ENCODE measurements at places on chromosomes 2 and 18.
A peak's percentile ranks its signal among the peaks of the same experiment; 100 is the strongest.

- DNase-seq: no peak
These were observed 388.8 kb upstream of the CHAC2 start for GRCh38 chr2:53378791-53379190.

- no peak for DNase-seq
These were observed 8.0 kb upstream of the SFTPB start for GRCh38 chr2:85675866-85676548.

DNA sequence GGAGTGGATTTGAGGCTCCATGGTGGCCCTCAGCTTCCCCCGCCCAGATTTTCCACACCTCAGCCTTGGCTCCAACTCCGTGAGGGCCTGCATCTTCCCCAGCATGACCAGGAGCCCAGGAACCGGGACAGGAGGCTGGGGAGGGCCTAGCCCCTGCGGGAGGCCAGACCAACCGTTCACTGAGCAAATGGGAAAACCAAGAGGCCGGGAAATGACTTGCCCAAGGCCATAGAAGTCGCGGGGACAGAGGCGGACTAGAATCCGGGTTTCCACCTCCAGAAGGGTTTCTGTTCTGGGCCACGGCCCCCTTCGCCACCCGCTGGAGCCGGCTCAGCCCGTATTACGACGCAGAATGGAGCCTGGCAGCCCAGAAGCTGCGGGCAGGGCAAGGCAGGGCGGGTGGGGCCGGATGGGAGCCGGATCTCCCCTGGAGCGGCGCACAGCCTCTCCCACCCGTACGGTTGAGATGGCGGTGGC lies 7.9 kb upstream of the CRYBA2 start:
- DNase-seq: no peak

DNA sequence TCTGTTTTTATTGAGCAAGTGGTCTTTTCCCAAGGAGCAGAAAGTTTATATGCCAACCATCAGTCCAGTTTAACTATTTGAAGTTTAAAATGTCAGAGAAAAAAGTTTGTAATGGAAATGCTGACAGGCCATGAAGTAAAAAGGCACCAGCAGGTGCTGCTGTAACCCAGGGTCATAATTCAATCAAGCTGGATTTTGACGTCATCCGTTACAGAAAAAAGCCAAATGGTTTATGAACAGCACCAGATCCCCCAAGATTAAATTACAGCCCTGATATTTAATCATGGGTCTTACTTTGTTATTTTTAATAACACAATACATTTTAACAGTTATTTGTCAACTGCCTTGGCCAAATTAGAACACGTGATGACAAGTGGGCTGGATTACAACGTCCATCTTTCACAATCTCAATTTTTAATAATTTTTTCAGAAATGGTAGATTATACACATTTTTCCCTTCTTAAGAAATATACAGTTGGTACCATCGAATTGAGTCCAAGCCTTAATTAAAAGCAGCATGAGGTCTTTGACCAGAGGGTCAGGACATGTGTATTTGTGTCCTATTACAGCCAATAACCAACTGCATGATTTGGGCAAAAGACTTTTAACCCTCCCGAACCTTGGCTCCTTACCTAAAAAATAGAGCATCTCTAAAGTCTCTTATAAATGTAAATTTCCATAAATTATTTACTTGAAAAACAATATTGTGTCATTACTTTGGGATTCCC lies 10.0 kb downstream of the TCF4 start:
- no peak for DNase-seq

DNA sequence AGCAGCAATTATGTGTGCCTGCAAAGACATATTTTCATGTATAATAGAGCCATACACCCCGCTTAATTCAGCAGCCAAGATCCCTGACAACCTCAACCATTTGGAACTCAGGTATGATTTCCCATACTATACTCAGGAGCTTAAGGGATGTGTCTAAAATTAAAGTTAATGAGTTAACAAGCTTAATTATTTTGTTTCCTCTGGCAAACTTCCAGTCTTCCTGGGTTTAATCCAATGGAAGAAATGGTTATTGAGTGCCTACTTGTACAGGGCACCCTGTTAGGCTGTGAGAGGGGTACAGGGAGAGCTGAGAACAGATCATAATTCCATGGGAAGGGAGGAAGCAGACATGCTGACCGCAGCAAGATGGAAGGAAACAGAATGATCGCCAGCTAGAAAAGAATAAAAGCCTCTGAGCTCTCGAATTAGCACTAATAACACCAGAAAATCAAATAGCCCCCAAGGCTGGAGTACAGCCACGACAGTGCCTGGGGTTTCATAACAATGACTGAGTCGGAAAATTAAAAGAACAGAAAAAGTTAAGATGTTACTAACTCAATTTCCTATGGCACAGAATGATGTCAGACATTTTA lies 20.8 kb upstream of the CEP68 start:
- DNase-seq: no peak

DNA sequence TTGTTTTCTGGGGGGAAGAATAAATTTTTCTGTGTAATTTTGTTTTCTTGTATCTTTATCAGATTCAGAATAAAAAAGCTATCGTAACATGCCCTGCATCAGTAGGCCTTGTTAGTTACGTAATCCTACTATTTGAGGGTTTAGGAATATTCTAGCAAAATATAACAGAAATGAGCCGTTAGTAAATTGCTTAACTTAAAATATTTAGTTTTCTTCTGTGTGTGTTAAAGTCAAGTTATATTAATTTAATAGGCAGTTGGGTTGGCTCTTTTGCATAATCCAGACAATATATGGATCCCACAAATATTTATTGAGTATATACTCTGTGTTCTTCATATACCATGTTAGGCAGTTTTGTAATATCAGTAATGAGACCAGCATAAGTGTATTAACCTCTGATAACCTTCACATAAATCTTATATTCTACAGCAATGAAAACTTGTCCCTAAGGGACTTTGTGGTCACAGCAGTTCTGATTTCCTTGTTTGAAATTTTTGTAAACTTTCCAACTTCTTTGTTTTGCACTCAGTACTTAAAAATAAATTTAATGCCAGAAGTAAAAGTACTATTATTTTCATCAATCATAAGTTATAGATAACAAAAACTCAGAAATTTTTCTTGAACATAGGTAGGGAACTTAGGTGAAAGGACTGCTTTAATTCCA lies 151.9 kb downstream of the FMNL2 start:
- DNase-seq: no peak

DNA sequence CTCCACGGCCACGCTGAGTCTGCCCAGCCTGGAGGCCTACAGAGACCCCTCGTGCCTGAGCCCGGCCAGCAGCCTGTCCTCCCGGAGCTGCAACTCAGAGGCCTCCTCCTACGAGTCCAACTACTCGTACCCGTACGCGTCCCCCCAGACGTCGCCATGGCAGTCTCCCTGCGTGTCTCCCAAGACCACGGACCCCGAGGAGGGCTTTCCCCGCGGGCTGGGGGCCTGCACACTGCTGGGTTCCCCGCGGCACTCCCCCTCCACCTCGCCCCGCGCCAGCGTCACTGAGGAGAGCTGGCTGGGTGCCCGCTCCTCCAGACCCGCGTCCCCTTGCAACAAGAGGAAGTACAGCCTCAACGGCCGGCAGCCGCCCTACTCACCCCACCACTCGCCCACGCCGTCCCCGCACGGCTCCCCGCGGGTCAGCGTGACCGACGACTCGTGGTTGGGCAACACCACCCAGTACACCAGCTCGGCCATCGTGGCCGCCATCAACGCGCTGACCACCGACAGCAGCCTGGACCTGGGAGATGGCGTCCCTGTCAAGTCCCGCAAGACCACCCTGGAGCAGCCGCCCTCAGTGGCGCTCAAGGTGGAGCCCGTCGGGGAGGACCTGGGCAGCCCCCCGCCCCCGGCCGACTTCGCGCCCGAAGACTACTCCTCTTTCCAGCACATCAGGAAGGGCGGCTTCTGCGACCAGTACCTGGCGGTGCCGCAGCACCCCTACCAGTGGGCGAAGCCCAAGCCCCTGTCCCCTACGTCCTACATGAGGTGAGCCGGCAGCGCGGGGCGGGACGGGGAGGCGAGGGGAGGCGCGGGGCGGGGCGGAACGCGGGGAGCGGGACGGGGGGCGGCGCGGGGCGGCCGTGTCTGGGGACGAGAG lies 15.2 kb downstream of the NFATC1 start:
- no peak for DNase-seq

DNA sequence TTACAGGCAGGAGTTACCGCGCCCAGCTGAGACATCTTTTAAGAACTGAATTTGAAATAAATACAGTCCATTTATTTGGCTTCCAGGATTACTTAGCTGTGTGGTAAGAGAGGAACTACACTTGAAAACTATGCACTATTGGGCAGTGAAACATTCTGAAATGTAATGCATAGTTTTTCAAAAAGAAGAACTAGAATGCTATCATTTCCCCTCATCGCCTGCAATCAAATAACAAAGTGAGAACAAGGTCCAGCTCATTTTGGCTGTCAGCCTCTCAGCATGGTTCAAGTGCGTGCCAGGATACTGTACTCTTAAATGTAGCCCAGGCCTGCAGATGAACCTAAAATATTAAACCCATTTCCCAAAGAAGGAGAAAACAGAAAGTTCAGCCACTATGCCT lies 76.6 kb upstream of the ARL5A start:
- no peak for DNase-seq

DNA sequence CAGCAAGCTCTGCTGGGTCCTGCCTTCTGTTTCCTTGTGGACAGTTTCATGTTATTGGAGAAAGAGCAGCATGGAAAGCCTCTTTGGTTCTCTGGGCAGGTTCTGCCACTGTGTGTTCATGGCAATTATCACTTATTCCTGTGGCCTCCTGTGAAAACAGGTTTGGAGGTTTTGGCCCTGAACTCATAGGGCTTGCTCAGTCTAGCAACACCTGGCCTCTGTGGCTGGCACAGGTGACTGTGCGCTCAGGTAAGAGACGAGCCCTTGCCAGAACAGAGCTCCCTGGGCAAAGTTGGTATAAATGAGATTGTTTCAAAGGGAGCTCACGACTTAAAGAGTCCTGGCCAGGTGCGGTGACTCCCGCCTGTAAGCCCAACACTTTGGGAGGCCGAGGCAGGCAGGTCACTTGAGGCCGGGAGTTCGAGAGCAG lies 5.7 kb downstream of the CEP68 start:
- no peak for DNase-seq

DNA sequence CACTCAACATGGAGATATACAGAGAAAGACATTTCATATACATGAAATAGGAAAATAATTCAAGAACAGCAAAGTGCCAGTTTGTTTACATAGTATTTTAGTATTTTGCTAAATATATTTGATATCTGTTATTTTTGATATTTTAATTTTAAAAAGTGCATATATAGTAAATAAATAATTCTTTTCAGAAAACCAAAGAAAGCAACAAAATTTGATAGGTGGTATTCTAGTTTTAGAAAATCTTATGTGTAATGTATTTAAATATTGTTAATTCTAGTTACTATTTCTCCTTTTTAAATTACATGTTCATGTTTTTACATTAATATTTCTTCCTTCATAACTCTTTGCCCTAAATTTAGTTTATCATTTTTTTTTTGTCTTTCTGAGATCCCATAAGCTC lies 34.5 kb upstream of the FAM171B start:
- no peak for DNase-seq

- DNase-seq: no peak
These were observed 21.6 kb downstream of the SMAD7 start for GRCh38 chr18:48929212-48929612.

DNA sequence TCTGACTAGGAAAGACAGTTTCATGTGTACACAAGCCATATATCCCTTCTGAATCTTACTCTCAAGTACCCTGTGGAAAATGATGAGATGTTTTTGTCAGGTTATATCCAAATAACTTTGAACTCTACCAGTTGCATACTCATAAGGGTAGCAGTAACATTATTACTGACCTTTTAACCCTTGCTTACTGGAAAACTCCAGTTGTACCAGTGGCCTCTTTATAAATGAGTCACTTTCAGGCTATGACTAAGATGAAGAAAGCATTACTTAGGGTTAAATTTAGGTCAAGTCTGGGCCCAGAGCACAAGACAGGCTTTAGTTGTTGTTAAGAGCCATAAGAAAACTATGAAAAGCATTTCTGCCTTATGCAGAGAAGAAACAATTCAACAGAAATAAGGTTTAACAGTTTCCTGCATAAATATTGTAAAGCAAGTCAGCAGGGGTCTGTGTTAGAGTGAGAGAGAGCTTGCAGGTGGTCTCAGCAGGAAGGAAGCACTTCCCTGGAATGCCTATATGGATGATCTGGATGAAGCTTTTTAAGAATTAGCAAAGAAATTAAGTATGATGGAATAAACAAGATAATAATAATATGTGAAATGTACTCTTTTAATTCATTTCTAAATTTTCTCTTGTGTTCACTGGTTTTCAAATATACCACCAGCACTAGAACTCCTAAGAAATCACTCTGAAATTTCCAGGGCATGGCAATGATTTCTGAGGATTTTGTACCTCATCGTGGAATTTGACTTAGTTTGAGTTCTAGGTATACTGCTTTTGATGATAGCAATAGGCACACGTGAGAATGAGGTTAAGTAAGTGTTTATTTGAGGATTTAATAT lies 126.6 kb downstream of the UBE2E3 start:
- DNase-seq: peak; percentile 69

DNA sequence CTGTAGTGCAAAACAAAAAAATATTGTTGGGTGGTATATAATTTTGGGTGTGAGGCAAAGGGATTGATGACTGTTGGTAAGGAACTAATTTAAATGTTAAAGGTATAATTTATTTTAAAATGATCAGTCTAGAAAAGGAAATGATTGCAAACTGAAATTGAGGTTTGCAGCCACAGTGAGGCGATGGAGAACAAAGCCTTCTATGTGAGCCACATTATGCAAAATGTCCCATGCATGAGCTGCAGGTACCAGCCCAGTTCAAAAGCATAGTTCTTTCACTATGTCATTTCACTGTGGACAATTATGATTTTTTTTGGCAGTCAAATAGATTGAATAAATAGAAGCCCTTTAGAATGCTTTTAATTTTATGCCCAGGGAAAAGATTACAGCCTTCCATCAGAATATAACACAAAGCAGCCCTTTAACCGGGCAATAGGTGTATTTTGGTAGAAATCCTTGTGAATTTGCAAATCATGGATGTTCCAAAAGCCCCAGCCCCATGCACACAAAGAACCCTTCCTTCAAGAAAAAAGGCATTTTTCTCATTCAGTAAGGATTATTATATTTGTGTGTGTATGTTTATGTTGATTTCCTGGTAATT lies 1.7 kb downstream of the MAP2 start:
- no peak for DNase-seq

GRCh38 chr2:10864861-10865636 lies 46.7 kb upstream of the KCNF1 start:
- DNase-seq: no peak

- DNase-seq: no peak
These were observed 392.8 kb upstream of the ACVR2A start for GRCh38 chr2:147451902-147452515.

GRCh38 chr2:7618031-7618430 lies 700.8 kb downstream of the RNF144A start:
- DNase-seq: no peak
